ENCODE measurements at places on chromosomes 11 and 22.

- no peak for DNase-seq
These were observed 130.5 kb downstream of the KIRREL3 start for GRCh38 chr11:126870021-126870420.

DNA sequence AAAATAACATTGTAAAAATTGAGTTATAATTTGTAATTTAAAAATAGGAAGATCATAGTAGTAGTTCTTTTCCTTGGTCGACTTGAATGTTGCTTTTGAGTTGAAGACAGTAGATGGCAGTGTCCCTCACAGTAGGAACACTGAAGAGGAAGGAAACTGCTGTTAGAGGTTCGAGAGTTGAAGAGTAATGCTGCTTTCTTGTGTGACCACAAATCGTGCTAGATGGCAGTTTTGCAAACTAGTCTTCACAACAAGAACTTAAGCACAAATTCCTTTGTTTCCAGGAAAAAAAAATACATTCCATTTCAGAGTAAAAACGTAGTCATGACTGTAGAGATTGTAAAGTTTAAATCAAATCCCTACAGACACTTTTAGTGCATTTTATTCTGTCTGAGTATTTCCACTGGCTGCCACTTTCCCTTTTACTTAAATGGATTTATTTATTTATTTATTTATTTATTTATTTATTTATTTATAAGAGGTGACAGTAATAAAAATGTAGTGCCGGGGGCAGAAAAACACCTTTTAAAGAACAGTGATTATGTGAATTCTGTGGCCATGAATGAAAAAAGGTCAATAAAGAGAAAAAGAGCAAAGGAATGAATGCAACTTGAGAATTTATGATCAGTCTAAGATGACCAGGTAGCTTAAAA lies 54.6 kb downstream of the SPECC1L start:
- DNase-seq, result peak; percentile 92

DNA sequence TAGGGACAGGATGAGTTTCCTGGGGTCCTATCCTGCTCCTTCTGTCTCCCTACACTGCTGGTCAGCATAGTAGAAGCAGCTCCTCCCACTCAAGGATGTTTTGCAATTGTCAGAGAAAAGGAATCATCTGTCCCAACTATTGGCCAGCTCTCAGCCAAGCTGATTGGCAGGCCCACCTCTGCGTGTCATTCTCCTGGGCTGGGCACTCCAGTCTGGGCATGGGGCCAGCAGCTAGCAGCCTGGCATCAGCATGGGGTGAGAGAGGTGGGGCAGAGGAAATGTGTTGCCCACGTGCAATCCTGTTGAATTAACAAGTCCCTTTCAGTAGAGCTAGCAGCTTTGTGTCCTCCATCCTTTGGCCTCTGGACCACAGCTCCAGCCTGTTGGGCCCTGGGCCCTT lies 14.1 kb downstream of the ANKK1 start:
- DNase-seq, result no peak

- no peak for DNase-seq
These were observed 375.6 kb upstream of the CCDC90B start for GRCh38 chr11:83661491-83662350.

DNA sequence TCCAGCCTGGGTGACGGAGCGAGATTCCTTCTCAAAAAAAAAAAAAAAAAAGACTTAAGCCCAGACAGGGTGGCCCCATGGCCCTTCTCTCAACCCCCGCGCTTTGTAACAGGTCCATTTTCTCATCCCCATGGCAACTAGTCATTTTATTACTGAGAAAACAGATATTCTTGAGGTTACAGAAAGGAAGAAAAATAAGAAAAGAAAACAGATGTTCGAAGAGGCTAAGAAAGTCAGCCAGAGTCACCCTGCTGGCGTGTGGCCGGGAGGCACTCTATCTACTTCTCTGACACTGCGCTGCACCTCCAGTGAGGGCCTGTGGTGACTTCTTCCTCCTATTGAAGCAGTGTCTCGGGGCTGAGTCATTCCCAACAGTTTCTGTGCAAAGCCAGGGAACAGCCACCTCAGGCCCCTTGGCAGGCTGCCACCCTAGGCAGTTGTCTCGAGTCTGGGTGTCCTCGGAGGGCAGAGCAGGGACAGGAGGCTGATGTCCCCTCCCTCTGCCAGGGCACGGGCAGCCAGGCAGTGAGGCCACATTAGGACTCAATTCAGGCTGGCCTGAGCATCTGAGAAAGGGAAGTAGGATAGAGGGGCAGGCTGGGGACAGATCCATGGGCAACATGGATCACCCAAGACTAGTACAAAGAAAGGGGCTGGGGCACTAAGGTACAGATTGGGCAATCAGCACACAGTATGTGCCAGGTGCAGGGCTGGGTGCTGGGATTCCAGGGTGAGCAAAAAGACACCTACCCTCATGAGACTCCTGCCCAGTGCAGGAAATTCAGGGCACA lies 16.4 kb upstream of the SYVN1 start:
- peak; percentile 81 for DNase-seq

DNA sequence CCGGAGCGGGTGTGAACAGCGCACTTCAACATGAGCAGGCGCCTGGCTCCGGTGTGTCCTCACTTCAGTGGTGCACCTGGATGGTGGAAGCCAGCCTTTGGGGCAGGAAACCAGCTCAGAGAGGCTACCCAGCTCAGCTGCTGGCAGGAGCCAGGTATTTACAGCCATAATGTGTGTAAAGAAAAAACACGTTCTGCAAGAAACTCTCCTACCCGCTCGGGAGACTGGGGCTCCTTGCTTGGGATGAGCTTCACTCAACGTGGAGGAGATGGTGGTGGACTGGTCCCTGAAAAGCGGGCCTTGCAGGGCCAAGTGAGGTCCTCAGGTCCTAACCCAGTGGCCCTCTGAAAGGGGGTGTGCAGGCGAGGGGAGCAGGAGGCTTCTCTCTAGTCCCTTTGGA lies 7.5 kb downstream of the MCAM start:
- no peak for DNase-seq

- DNase-seq, result no peak
These were observed 142.7 kb downstream of the WNT7B start for GRCh38 chr22:45834241-45834640.

DNA sequence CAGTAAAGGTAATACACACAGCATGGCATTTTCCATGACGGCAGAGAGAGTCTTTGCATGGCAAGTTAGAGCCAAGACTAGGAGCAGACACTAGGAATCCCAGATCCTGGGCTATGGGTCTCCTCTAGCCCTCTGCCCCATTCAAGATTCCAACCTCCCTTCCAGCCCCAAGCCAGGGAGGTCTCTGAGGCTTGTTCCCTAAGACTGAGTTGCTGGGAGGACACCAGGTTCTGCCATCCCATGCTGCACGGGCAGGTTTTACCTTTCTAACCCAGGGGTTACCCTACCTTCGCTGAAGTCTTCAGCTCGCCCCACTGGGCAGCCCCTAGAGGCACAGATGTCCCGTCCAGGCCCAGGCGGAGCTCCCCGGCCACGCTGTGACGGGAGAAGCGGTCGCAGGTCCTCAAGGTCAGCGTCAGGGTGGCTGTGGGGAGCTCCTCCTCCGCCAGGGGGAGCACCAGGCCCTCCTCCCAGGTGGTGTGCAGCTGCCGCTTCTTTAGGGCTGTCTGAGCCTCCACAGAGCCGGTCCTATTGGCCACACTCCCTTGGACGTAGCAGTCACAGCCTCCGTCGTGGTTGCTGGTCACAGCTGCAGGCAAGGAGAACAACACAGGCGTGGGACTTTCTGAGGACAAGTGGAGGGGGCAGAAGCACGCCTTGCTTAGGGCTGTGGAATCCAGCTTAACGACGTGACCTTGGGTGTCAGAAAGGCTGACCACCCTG lies 33.8 kb downstream of the SYT13 start:
- no peak for DNase-seq

DNA sequence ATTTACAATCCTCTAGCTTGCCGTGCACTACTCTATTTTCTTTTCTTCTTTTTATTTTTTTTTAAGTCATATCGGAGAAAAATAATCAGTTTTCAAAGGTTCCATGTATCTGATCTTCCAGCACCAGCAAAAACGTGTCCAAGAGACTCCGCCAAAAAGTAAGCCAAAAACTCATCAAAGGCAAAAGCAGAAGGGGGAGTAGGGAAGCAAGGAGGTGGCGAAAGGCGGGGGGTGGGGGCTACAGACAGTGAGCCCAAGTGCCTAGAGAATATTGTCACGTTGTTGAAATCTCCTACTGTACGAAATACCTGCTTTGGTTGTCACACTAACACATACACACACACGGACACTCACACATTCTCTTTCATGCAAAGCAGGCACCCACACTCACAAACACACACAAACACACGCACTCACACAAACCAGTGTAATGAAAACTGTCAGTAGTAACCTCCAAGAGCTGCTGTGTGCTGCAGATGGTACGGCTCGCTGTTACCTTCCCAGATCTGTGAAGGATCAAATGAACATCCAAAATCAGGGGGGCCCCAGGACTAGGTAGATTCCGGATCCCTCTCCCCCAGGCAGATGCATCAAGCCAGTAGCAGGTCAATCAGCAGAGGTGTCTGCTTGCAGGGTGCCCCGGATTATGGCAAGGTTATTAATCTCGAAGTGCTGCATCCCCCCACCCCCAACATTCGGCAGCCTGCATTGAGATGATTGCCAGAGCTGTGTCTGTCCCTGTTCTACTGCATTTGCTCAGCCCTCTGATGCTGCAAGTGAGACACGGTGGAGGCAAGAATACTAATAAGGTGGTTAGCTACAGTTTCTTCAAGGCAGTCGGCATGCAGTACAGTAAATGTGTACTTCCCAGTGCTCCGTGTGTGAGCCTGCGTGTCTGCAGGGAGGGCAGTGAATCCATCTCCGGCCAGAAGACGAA lies at the start of gene LRRC4C:
Gene LRRC4C (minus strand): TSS at position 188 of the 937 bp plus-strand sequence.
- DNase-seq, result no peak

GRCh38 chr11:89361734-89362133 lies 129.4 kb downstream of the NOX4 start:
- DNase-seq, result no peak

DNA sequence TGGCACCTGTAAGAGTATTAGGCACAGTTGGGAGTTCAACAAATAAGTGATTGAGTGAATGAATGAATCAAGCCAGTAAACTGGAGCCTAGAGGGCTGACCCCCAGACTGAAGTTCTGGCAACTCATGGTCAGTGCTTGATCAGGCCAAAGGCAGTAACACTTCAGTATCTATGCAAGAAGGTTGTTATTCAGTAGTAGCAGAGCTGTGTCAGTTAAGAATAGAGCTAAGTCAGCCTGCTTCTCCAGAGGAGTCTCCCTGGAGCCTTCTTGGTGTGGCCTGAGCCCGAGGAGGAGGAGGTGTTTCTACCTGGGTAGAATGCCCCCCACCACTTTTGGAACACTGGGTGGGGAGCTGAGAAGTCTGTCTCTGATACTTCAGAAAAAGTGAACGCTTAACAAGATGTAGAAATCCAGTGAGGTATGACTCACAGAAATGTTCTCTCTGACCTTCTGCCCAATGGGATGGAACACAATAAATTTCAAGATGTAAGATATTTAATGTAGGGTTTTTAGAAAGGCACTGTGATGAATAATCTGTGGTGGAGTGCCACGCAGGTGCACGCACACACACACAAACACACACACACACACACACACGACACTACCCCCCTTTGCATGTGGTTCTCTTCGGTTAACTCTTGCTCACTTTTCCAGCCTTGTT lies 219.9 kb downstream of the HIPK3 start:
- no peak for DNase-seq

DNA sequence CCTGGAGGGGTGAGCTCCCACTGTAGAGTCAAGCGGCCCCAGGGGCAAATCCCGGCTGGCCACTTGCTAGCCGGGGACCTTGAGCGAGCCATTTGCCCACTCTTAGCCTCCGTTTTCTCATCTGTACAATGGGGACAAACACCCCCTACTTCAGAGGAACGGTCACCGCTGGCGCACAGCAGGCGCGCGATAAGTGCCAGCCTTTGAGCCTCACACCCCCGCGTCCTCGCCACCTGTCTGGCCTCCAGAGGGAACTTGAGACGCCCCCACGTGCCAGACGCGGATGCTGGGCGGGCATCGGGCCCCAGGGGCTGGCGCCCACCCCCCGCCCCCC lies 72.6 kb upstream of the TCF20 start:
- no peak for DNase-seq

- no peak for DNase-seq
These were observed 912.1 kb downstream of the TBC1D22A start for GRCh38 chr22:47674600-47674999.

DNA sequence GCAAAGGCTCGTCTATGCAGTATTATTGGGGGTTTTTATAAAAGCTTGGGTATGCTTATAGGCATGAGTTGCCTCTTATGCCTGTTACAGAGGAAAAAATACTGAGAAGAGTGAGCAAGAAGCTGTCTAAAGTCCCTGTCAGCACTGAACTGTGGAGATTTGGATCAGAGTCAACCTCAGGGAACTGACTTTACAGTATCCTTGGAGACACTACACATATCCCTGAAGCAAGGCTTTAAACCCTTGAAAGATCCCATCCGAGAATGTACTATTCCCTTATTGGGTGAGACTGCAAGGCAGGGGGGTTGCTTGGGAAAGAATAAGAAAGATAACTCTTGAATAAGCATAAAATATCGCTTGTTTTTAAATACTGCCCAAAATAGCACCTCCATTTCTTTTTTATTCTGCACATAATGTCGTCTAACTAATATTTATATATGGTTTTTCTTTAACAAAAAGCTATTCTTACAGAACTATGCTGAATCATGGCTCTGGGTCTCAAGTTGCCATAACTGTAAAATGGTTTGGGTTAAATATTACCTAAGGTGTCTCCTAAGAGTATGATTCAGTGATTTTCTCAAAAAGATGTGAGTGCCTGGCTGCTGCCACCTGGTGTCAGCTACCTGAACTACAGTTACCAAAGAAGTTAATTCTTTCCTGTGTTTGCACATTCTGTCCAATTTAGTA lies 1062.8 kb downstream of the DLG2 start:
- DNase-seq, result no peak

DNA sequence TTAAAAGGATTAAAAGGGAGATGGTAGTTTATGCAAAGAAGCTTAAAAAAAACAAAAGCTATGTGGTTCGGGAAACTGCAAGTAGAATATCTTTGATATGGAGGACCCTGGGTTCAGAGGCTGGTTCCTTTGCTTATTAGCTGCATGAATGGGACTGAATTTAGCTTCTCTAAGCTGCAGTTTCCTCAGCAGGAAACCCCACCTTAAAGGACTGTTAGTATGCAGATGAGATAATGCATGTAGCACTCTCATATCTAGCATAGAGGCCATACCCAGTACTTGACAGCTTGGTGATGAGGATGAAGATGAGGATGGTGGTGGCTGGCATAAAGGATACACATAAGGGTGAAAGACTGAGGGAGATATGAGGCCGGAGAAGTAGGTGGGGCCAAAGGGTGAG lies 134.6 kb downstream of the RRAS2 start:
- DNase-seq, result no peak

Data from GM04504 (cell line).